Upper lobe of right lung (tissue), 1 donor: ENCODE measurements at places on chromosomes 6 and 20. TPM values are rescaled to one million over a fixed set of nuclear protein-coding genes. Genes with fewer than 3 reads are reported as not detected.

DNA sequence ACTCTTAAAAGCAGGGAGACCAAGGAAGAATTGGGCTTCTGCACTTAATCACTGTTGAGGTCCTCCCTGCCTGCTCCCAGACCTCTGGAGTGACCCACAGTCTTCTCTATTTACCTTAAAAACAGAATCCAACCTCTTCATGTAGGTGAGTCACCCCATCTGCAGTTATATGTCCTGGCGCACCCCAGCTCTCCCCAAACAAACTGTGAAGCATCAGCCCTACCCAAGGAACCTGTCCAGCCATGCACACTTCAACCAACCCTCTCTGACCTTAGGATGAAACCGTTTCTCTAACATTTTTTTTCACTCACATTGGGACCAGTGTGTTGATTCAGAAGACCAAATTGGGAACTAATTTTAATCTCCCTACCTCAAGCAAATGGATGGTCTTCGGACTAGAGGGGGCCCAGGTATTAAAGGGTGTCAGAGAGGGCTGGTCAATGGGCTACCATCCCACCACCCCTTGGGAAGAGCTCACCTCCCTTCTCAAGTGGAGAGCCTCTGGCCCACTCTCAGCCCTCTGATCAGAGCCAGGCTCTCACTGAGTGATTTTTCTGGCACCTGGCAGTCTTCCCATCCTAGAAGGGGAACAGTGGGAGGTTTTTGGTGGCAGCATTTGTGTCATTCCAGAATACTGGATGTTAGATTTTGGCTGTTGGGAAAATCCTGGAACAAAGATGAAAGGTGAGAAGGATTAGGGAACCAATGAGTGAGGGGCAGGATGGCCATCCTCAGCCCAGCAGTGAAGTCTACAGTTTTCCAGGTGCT is 203.6 kb downstream of the LRFN2 start:
- DNase-seq: no peak

GRCh38 chr6:44499609-44500008 is 112.1 kb downstream of the CDC5L start:
- DNase-seq: no peak

- DNase-seq: no peak
These were observed 57.5 kb upstream of the SNRPB2 start for GRCh38 chr20:16672299-16672698.

GRCh38 chr20:36010076-36010475 is 41.7 kb downstream of the CNBD2 start:
- DNase-seq: no peak

- no peak for DNase-seq
These were observed 194.9 kb downstream of the PHACTR1 start for GRCh38 chr6:12911427-12911826.

- DNase-seq: no peak
These were observed 66.0 kb upstream of the GPR6 start for GRCh38 chr6:109912118-109912517.

DNA sequence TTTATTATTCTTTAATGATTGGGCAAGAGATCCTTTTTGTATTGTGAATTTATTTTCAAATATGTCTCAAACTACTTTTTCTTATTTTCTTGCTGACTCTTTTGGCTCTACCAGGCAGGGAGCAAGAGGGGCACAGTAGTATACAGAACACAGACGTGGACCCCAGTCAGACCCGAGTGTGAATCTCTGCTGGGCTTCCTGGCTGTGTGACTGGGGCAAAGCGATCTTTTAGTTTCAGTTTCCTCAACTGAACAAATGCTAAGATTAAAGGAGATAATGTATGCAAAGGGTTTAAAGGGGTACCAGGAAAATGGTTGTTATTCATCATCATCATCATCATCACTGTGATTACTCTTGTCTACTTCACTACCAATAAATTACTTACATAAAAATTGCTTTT is 317.5 kb downstream of the HIVEP2 start:
- no peak for DNase-seq

DNA sequence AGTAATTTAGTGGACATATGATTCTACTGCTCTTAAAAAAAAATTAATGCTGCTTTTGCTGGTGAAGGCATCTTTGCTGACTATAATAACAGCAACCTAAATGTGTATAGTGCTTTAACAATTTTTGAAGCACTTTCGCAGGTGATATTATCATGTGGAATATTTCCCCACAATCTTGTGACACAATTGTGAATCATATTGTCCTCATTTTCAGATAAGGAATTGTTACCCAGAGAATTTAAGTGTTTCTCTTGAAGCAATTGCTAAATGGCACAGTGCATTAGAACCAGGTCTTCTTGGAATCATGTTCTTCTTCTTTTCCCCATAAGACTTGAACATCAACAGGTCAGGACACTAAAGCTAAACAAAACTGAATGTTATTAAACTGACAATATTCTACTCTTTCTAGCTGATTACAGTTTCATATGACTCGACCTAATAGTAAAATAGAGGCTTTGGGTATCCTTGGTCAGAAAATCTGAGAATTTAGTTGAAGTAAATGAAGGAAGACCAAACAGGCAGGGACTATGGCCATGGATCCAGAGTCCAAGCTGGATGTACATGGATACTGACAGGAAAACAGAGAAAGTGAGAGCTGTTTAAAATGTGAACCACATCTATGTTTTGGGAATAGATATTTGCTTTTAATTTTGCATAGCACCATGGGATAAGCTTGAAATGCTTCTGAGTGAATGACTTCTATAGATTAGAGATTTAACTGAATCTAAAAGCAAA is 121.8 kb upstream of the SLC35B3 start:
- DNase-seq: no peak

DNA sequence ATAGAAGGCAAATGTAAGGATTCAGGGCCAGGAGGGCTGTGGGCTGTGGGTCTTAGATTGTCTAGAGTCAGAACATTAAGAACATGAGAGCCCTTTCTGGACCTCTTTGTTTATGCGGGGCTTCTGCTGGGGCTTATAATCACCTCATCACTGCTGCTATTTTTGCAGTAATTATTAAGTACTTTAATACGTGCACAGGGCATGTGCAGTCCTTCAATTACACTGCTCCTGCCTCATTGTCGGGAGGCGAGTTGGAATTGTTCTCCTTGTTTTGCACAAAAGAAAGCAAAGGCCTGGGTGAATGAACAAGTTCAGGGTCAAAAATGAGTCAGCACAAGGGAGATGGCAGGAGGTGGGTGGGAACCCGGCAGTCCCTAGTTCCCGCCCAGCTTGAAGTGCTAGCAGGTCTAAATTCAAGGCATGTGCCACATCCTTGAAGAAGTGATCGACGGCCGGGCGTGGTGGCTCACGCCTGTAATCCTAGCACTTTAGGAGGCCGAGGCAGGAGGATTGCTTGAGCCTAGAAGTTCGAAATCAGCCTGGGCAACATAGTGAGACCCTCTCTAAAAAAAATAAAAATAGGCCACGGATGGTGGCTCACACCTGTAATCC is 34.4 kb upstream of the PTPN1 start:
- DNase-seq: no peak

GRCh38 chr6:139628270-139628669 is 253.8 kb upstream of the CITED2 start:
- DNase-seq: no peak

DNA sequence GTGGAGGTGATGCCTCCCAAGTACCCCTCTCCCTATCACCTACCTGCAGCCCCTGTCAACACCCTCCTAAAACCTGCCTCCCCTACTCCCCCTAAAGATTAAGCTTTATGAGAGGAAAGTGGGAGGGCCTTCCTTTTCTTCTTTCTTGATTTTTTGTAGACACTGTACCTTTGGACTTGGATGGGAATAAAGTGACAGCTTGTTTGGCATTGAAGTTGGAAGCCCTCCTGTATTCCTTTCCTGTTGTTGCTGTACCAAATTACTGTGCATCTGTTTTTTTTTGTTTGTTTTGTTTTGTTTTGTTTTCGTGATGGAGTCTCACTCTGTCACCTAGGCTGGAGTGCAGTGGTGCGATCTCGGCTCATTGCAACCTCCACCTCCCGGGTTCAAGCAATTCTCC is 99.3 kb upstream of the NFATC2 start:
- no peak for DNase-seq

DNA sequence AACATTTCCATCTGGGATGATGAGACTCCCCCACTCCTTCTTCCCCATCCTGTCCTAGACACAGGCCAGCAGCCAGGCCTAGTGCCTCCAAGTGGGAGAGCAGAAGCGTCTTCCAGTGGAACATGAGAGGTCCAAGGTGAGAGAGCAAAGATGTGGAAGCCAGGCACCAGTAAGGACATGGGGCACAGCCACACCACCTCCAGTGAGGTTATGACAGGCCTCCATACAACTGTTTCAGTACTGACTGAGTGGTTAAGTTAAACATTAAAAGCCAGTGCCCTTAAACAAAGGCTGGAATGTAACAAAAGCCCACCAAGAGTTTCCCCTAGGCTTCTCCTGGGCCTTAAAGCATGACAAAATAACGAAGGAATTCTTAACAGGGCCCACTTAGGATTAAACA is 5.3 kb downstream of the ZBTB24 start:
- DNase-seq: no peak

GRCh38 chr20:45028424-45029136 is 62.3 kb downstream of the STK4 start:
- DNase-seq: no peak

DNA sequence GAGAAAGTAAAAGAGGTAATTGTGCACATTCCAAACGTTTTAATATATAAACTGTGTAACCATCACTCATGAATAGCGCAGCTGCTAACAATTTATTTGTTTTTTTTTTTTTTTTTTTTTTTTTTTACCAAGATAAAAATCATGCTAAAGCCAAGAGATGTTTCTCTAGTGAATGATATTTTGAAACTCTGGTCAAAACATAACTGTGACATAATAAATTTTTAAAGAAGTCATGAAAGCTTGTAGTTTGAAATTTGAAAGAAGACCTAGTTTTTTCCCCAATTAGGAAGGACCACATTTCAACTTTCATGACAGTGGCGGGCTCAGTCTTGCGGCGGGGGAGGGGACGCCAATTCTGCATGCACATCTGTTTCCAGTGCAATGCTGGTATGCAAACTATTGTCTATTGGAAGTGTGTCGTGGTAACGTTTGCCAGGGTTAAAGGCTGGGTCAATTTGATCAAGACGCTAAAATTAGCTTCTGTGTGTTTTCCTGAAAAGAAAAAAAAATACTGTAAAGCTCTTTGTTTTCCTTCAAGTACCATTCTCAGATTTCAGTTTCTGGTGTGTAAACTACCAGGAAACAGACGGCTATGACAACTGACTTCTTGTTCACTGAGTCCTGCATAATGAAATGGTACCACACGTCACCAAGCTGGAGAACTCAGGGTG is 211.9 kb downstream of the FOXC1 start:
- no peak for DNase-seq

GRCh38 chr6:116682334-116682712 is 1.3 kb downstream of the KPNA5 start:
- DNase-seq: no peak

GRCh38 chr6:110125361-110125760 is 54.1 kb downstream of the WASF1 start:
- DNase-seq: no peak

DNA sequence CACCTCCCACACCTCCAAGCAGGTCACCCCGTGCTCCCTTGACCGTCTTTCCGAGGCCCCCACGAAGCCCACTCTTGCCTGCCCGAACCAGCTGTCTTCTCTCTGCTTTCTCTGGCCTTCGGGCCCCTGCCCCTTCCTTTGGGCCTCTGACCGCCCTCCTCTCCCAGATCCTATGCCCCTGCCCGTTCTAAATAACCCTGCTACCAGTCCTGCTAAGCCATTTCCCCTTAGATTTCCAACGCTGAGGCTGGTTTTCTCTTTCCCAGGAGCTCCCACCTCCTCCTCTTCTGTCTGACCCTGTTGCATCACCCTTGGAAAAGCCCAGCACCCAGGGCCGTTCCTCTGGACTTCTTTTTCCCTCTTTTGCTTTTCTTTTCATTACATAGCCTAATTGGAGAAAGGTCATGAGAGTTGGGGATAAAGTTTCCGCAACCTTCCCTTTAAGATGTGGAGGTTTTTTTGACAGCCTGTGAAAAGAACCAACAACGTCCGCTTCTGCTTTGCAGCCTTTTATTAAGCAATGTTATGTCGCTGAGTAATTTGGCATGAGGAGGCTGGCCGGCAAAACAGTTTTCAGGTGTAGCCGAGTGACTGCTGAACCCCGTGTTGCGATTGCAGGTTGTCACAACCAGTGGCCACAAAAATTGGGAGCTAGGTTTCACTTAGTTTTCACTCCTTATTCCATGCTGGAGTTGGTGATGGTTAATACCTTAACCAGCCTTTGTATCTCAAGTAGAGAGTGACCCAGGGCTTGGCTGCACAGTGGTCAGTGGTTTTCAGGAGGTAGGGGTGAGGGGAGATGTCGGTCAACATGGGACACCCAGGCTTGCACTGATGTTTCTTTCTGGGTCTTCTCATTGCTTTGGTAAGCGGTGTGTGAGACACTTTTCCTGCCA is 970 bp downstream of the BLTP3A start:
- DNase-seq: no peak

GRCh38 chr6:1609041-1609647 is 571 bp upstream of the FOXC1 start:
- no peak for DNase-seq

- DNase-seq: no peak
These were observed 329.1 kb upstream of the QKI start for GRCh38 chr6:163085426-163085825.

- DNase-seq: no peak
These were observed 15.5 kb downstream of the CRNKL1 start for GRCh38 chr20:20036756-20037155.

DNA sequence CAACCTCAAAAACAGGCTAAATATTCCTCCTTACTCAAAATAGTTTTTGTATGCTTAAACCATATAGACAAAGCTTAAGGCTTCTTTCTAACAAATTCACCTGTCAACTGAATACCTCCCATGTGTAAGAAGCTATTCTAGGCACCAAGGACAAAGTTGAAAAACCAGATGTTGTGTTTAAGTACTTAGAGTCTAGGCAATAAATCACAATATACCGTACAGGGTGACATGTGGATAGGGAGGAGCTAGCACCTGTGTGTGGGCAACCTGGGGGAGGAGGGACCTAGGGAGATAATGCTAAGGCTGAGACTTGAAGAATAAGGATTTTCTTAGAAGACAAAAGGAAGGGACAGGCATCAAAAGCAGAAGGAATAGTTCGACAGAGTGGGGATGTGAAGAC is 123.5 kb downstream of the LMBRD1 start:
- no peak for DNase-seq

DNA sequence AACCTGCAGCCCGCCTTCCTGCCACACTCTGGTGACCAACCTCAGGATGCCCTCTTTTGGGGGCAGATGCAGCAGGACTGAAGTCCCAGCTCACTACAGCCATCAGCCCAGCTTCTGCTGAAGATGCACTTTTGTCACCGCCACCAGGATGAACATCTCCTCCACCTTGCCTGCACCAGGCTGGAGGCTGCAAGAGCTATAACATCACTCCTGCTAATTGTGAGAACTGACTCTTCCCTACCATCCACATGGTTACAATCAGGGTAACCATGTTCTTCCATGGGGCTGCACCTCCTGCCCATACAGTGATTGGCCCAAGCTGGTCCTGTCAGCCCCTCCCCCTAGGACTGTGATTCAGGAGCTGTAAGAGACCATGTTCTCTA is 2.0 kb upstream of the ACTL10 start:
- DNase-seq: no peak

GRCh38 chr6:7224731-7225130 is 88.3 kb downstream of the SSR1 start:
- no peak for DNase-seq

GRCh38 chr6:109793792-109794191 is 102.7 kb downstream of the FIG4 start:
- no peak for DNase-seq

TRIM31 gene
- total RNA-seq: 0.35 TPM

TLDC2 gene
- 1.6 TPM for total RNA-seq

GRM1 gene
- total RNA-seq: 0.09 TPM

ULBP3 gene
- total RNA-seq: 3.8 TPM

GGTLC1 gene
- 105 TPM for total RNA-seq

SAMD3 gene
- 5.2 TPM for total RNA-seq

PPP2R5D gene
- total RNA-seq: 24.1 TPM

CAGE1 gene
- not detected for total RNA-seq

SLC22A2 gene
- not detected for total RNA-seq
